Lung microvascular endothelial cell (primary cell): ENCODE measurements at places on chromosomes 12 and 14. TPM values are rescaled to one million over a fixed set of nuclear protein-coding genes. Genes with fewer than 3 reads are reported as not detected.

SYT1 gene
- 2.0 and 5.4 TPM in 2 replicates for total RNA-seq

CACNB3 gene
- total RNA-seq = 6.2 and 7.0 TPM in 2 replicates

FAM186B gene
- under 0.01 and 0.22 TPM in 2 replicates for total RNA-seq

GRCh38 chr14:100827101-100828021 is 1.4 kb downstream of the MEG3 start:
- DNase-seq = peak; percentile 11

GRCh38 chr12:24979976-24980730 is 31.3 kb upstream of the BCAT1 start:
- DNase-seq = no peak

GRCh38 chr12:45191239-45191638 is 24.7 kb upstream of the ANO6 start:
- no peak for DNase-seq

- no peak for DNase-seq
These were observed 220.1 kb downstream of the GALC start for GRCh38 chr14:87772854-87773253.
